Right ventricle myocardium superior (tissue), 1 donor: ENCODE measurements at places on chromosomes 6 and 20. TPM values are rescaled to one million over a fixed set of nuclear protein-coding genes. Genes with fewer than 3 reads are reported as not detected.

The PDYN gene
- not detected for total RNA-seq

The REM1 gene
- total RNA-seq = 1.5 TPM

The TBP gene
- 8.1 TPM for total RNA-seq

The TAGAP gene
- 1.1 TPM for total RNA-seq

The ADGB gene
- total RNA-seq = not detected

The MAFB gene
- total RNA-seq = 14.7 TPM

The ANKEF1 gene
- total RNA-seq = 0.73 TPM

The HMGA1 gene
- 45.7 TPM for total RNA-seq

The CDSN gene
- total RNA-seq = not detected

The CLDN20 gene
- not detected for total RNA-seq

The MAPK14 gene
- total RNA-seq = 29.3 TPM

The XKR7 gene
- total RNA-seq = not detected

The CYP24A1 gene
- not detected for total RNA-seq

The ELOVL4 gene
- 0.13 TPM for total RNA-seq

The RBPJL gene
- total RNA-seq = not detected

The PAK5 gene
- total RNA-seq = not detected

The BRD2 gene
- total RNA-seq = 62.6 TPM
